ENCODE measurements at places on chromosomes 7 and 10.
A peak's percentile ranks its signal among the peaks of the same experiment; 100 is the strongest.

- DNase-seq = no peak
These were observed 15.5 kb upstream of the STEAP4 start for GRCh38 chr7:88322151-88322550.

GRCh38 chr7:108456845-108457540 lies 757 bp upstream of the NRCAM start:
- no peak for DNase-seq

GRCh38 chr10:127242914-127243313 lies 46.5 kb upstream of the INSYN2A start:
- DNase-seq = no peak

- DNase-seq = no peak
These were observed 273.9 kb downstream of the TSPAN12 start for GRCh38 chr7:120583899-120584586.

DNA sequence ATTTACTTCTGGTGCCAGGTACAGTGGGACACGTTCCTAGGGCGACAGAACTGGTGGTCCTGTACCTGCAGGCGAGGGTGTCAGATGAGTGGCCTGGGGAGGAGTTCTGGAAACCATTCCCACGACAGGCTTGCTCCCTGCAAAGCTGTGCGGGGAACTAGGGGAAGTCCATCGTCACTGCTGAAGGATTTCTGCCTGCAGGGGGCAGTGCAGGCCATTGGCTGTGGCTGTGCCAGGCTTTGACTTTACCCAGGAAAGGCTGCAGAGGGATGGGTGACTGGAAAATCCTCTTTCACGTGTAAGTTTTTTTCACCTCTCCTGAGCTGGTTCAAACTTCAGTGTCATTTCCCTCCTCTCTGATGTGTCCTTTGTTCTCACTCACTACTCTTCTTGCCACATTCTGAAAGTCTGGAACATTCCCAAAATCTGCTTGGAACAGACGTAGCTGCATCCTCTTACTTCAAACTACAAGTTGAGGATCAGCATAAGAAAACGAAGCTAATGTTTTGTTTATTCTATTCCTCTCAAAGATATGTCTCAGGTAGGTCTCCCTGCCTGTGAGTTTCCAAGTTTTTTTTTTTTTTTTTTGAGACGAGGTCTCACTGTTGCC lies 126.5 kb downstream of the SH2D4B start:
- DNase-seq = peak; percentile 1

GRCh38 chr7:36128448-36129047 lies 24.5 kb upstream of the EEPD1 start:
- DNase-seq = no peak

DNA sequence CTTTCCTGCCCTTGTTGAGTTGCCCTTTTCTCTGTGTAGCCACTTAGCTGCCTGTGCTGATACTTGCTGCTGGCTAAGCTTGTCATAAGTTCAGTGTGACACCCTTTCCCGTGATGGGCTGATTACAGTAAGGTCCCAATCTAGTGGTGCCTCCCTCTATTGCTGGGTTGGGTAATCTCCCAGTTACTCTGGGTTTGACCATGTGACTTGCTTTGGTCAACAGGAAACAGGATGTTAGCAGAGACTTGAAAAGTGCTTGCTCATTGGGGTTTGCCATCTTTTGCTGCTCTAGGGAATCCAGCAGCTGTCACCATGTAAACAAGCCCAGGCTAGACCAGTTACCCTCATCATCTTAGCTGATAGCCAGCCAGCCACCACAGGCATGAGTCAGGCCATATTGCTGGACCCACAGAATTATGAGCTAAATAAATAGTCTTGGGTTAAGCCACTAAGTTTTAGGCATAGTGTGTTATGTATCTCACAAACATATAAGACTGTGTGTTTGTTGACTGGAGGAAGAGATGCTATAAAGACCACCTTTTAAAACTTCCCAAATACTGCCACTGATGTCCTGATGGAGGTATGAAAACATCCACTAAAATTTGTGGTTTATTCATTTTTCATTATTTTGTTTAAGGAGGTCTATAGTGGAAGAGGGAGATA lies 4.0 kb upstream of the LEP start:
- no peak for DNase-seq

GRCh38 chr7:134873253-134873652 lies 93.8 kb downstream of the CALD1 start:
- no peak for DNase-seq

DNA sequence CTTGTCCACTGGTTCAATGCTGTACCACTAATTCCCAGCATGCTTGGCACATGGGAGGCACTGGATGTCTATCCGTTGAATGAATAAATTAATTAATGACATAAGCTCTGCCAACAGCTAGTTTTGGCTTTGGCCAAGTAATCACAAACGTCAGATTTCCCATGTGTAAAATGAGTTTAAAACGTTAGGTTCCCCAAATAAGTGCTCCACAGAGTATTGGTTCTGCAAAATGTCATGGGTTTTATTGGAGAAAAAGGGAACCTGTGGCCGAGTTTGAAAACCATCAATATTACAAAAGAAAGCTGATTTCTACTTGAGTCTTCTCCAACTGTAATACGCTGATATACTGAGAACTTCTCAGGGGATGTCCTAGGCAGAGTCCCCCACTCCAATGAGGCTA lies 23.2 kb downstream of the ELMO1 start:
- DNase-seq = no peak

DNA sequence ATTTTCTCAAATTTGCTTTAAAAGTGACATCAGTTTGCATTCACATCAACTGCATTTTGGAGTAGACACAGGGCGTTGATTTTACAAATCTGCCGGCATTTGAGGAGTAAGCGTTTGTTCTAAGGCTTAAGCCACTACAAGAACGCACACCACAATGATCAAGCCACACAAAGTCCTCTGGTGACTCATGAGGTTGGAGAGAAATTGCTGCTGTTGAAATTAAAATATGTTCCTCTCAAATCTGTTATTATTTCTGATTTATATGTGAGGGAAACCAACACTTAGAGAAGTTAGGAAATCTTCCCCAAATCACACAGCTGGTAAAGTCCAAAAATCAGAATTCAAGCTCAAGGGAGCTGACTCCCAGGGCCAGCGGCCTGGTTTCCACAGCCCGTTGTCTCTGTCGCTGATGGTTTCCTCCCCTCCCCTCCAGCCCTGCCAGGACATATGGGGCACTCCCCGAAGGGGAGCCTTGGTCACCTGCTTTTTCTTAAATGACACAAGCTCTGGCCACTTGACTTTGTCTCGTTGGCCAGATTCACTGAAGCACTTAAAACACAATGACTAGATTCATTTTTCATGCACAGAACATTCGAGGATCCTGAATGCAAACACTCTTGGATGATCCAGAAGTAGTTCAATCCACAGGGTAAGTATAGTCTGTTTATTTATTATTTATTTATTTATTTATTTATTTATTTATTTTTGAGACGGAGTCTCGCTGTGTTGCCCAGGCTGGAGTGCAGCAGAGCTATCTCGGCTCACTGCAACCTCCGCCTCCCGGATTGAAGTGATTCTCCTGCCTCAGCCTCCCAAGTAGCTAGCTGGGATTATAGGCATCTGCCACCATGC lies 29.2 kb upstream of the KLF6 start:
- no peak for DNase-seq

DNA sequence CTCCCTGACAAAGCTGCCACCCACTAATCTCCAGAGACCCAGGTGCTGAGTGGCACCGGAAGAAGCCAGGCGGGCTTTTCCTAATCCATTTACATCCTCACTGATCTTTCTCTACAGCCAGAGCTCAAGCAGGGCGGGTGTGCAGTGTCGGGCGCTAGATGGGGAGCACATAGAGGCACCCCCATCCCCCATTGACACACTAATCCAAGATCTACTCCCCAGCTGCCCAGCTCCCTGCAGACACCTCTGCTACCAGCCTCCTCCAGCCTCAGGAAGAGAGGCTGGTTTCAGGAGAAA lies 22.2 kb downstream of the FRMPD2 start:
- DNase-seq = no peak

DNA sequence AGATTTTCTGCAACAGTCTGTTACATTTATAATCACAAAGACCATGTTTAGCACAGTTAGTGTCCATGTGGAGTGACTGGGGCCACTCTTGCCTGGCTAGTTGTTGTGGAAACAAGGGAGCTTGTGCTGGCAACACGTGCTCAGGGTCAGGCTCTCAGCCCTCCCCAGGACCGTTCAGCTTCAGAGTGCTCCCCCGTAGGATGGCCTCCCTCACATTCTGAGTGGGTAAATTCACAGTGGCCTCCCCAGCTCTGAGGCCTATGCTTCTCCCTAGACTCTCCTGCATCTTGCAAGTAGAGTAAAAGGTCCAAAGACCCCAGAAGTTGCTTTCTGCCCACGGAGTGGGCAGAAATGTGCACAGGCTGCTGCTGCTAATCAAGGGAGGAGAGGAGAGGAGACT lies 122.3 kb downstream of the ADCY1 start:
- DNase-seq = no peak

GRCh38 chr7:45108863-45109262 lies 2.6 kb downstream of the TBRG4 start:
- DNase-seq = no peak

DNA sequence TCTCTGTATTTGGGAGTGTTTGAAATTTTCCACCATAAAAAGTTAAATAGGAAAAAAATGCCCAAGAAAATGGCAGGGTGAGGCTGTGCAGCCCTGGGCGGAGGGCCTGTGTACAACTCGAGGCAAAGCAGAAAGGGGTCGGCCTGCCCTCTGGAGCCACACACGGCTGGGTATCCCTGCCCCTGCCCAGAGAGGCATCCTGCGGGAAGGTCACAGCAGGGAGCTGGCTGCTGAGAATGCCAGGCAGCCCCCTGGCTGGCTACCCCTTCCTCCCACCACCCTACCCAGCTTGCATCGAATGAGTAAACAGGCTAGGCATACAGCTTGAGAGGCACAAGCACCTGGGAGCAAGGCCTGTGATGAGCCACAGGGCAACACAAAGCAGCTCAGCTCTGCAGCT lies 46.1 kb downstream of the CAMK2B start:
- no peak for DNase-seq

GRCh38 chr10:119274519-119275045 lies 67.2 kb downstream of the GRK5 start:
- no peak for DNase-seq

GRCh38 chr10:59268460-59268859 lies 92.0 kb downstream of the PHYHIPL start:
- DNase-seq = no peak

- no peak for DNase-seq
These were observed 213.1 kb downstream of the EMX2 start for GRCh38 chr10:117755659-117756014.

- no peak for DNase-seq
These were observed 15.0 kb downstream of the ARPC1A start for GRCh38 chr7:99340659-99341058.

DNA sequence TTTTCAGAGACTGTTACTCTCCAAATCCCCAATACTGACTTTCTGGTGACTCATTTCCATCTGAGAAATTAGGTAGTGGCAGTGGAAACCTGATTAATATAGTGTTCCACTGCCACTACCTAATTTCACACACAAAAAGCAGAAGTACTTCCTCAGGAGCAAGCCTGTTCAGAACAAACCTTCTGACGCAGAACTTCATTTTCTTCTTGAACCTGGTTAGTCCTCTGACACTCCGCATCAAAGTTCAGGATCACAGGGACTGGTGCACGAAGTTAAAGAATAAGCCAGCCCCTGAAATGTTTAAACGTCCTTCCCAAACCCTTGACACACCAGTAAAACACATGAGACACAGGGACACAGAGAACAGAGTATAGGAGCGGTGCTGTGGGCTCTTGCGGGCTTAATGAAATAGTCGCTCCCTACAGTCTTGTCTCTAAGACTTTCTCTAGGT lies 4.4 kb downstream of the WDR91 start:
- DNase-seq = no peak

DNA sequence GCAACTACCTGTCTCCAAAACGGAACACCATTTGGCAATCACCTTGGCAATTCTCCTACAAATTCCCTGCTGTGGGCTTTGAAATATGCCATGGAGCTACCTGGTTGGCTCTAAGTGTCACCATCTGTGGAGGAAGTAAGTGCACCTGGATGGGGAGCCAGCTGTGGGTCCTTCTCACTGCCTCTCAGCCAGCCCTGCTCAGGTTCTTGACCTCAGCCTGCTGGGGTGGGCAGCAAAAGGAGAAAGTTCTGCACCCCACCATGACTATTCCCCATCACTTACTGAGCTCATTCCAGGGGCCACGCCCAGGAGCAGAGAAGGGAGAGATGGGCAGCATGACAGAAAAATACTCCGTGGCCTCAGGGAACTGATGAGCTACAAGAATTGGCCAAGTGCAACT lies 158.7 kb downstream of the TNS3 start:
- DNase-seq = no peak

- no peak for DNase-seq
These were observed 2.5 kb upstream of the AVPI1 start for GRCh38 chr10:97689559-97690020.

DNA sequence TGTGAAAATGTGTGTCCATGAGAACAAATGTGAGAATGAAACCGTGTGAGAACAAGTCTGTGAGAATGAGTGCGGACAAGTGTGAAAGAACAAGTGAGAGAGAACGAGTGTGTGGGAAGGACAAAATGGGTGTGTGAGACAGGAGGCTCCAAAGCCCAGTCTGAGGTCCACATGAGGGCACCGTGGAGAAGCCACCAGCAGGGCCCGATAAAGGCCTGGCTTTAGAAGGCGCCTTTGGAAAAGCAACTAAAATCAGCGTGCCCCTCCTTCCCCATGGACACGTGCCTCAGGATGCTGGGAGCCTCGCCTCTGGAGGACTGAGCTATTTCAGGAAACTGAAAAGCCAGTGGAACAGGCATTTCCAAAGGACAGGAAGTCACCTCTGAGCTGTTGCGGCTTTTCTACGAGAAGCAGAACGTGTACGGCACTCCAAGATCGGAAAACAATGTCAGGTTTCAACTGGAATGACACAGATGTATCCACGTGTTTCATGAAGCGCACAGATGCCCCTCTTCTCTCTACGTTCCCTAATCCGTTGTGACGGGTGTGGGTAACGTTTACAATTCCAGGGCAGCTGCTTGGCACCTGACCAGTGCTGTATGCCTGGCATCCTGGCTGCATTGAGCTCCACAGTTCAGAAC lies 46.4 kb downstream of the ESYT2 start:
- no peak for DNase-seq

GRCh38 chr10:35564341-35564968 lies 40.7 kb upstream of the GJD4 start:
- no peak for DNase-seq

DNA sequence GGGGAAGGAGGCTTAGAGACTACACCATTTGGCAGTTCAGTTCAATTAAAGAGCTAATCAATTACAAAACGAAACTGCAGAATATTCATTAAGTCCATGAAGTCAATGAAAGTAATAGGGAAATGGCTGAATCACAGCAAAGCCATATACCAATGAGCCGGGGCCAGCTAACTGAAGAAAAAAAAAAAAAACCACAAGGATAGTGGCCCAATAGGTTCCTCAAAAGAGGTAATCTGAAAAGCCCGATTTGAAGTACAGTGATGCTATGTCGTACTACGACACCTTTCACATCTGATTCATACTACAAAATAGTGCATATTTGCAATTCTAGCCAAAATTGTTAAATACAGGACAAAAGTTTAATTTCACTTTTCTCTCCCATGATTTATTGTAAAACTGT lies 2.5 kb downstream of the ARHGAP12 start:
- DNase-seq = no peak

- no peak for DNase-seq
These were observed 90.3 kb downstream of the ANK3 start for GRCh38 chr10:60299390-60299778.
